Activated gamma-delta T cell (primary cell): ENCODE measurements at places on chromosomes 2 and 18.

- DNase-seq, result no peak
Measured at GRCh38 chr18:60024857-60025256, 125.1 kb downstream of the PMAIP1 start.

DNA sequence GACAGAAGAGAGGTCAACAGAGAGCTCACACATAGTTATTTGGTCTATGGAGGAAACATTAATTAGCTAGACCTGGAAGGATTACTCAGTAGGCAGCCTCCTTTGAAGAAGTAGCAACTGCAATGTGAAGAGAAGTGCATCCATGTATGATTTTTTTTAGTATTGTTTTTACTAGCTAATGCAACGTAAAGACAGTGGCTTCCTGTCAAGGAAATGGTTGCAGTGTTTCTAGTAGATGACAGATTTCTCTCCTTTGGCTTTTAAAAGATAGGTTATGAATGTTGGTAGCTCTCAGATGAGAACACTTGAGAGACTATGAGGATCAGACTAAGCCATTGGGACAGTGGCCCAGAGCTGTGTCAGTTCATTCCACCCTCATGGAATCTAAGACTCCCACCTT, 175.8 kb downstream of the AGPS start:
- DNase-seq, result no peak

GRCh38 chr2:177161741-177162460, 50.7 kb upstream of the HNRNPA3 start:
- DNase-seq, result no peak

DNA sequence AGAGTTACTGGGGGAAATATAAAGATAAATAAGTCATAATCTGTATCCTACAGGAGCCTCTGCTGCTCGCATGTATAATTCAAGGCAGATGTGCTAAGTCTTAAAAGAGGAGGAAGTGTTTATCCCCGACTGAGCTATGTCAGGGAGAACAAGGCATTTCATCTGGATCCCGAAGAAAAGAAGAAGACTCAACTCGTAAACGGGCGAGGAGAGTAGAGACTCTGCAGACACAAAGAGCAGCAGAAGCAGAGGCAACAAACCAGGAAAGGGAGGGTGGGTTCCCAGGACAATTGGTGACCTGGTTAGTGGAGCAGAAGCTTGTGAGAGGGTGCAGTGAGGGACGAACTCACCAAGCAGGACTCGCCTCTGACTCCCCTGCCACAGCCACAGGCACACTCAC, 368.6 kb downstream of the EIPR1 start:
- DNase-seq, result no peak

DNA sequence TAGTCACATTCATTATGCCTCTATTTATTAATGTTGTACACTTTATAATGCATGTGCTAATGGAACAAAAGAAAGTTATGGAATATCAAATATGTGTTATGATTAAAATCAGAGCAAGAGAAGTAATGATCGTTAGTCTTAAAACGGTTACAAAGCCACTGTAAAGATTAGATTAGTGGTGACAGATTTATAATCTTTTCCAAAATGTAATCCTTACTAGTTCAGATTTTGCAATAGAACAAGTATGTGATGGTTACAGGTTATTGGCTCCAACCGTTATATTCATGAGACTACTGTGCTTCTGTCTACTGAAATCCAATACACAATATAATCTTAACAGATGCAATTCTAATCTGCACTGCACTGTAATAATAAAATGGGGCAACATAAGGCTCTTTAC, 180.6 kb downstream of the ZNF521 start:
- DNase-seq, result no peak

GRCh38 chr18:47944972-47945852, 14.8 kb upstream of the SMAD2 start:
- no peak for DNase-seq

- DNase-seq, result no peak
Measured at GRCh38 chr2:174209325-174209724, 39.0 kb downstream of the OLA1 start.

DNA sequence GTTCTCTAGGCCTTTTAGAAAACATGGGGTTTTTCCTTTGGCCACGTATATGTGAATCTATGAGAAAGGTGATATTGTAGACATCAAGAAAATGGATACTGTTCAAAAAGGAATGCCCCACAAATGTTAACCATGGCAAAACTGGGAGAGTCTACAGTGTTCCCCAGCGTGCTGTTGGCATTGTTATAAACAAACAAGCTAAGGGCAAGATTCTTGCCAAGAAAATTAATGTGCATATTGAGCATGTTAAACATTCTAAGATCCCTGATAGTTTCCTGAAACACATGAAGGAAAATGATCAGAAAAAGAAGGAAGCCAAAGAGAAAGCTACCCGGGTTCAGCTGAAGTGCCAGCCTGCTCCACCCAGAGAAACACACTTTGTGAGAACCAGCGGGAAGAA, 64.9 kb downstream of the CYBRD1 start:
- DNase-seq, result no peak

GRCh38 chr18:31554776-31555175, 36.9 kb upstream of the TTR start:
- no peak for DNase-seq

- DNase-seq, result no peak
Measured at GRCh38 chr2:46737577-46737976, 178.0 kb downstream of the MCFD2 start.

DNA sequence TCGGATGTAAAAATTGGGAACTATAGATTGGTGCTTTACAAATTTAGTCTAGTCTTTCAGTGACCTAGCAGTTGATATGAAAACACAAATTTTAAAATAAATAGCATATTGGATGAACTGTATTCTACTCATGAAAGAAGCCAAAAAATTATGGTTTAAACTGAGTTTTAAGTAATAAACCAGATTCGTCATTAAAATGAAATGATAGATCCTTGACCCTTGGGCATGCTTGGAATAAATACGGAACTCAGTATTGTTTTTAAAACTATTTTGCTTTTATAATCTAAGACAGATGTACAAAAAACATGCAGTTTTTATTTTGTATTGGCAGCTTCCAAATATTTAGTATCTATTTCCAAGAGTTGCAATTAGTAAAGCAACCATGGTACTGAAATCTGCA, 34.6 kb upstream of the TBR1 start:
- no peak for DNase-seq

GRCh38 chr2:127807678-127808353, 3.2 kb downstream of the WDR33 start:
- DNase-seq, result no peak

- DNase-seq, result no peak
Measured at GRCh38 chr2:132415915-132416722, 486 bp upstream of the GPR39 start.

GRCh38 chr2:7620255-7620654, 703.0 kb downstream of the RNF144A start:
- DNase-seq, result no peak

DNA sequence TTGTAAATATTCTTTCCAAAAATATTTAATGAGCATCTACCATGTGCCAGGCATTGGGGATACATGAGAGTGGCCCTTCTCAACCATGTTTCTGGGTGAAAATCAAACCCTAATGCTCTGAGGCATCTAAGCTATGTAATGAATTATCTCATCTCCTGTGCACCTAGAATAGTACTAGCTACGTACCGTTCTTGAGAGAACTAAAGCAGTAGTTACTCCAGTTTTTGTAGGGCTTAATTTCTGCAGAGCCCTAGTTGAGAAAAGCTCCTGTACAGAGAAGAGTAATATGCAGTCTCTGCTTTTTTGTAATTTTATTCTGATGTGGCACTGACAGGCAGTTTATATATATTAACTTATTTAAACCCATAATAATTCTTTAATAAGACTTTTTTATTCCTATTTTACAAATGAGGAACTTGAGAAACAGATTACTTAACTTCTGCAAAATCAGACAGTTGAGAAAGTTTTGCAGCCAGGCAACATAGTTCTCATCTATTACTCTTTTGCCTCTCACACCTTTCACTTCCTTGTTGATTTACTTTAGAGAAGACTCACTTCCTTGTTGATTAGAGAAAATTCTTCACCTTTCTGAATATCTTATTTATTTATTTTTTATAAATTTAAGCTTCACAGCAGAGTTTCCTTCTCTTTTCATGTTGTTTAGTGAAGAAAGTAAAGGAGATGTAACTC, 3.1 kb downstream of the SPOPL start:
- DNase-seq, result no peak

- DNase-seq, result no peak
Measured at GRCh38 chr2:179524809-179525339, 260.2 kb upstream of the SESTD1 start.

DNA sequence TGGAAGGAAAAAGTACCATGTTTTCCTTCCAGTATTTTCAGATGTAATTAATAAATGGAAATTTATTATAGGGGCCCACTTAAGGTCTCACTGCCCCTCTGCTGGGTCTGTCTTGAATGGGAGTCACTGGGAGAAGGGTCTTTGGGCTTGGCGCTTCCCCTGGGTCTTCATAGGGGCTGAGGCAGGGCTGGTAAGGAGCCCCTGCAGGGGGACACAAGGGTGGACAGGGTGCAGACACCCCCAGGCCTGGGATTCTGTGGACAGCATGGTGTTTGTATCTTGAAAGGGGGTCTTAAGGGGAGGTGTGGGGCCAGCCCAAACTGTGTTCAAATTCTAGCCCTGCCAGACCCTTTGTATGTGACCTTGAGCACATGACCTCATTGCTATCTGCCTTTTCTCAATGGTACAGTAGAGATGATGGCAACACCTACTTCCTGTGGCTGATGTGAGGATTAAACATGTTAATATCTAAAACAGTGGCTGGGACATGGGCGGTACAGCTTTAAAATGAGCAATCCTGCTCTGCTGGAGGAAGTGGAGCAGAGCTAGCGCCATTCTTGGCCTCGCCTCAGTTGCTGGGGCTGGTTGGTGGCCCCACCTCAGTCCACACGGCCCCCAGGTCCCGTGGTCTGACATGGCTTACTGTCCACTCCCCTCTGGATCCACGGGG, 71.6 kb downstream of the GNAL start:
- no peak for DNase-seq

- DNase-seq, result no peak
Measured at GRCh38 chr2:147288131-147288530, 556.7 kb upstream of the ACVR2A start.
